ENCODE measurements at places on chromosomes 3 and 15.

DNA sequence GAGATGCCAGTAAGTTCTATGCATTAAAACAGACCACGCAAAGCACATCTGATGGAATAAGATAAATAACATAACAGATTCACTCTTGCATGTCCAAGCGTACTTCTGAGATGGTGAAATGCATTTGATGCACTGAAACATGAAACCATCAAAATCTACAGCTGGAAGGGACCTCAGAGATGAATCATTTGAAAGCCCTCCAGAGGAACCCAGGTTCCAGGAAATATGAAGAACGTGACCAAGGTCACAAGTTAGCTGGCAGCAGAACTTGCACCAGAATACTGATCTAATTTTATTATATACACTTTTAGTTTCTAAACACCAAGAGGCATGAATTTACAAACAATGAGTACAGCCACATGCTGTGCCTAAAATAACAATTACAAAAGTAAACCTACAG is 957.1 kb downstream of the FHIT start:
- DNase-seq = no peak

DNA sequence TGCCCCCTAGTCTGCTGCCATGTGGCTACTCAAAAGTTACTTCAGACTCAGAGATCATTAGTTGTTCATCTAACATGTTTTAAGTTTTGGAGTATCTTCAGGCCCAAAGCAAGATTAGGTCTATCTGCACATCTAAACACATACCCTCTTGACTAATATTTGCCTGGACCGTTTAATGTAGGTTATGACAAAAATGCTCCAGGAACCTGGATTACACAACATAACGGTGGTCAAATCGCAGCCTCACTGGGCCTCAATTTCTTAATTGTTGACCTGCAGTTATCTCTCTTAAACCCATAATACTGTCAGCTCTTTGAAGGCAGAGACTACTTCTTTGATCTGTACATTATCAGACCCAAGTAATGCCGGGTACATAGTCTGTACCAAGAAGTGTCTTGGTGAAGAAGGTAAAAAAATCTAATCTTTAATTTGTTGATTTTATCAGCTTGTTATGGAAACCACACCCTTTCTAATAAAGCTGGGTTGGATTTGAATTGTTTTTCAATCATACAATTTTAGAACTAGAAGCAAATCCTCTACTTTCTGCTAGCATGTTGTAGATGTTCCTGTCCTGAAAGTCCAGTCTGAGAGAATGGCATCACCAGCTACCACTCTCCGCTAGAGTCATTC is 3.6 kb downstream of the SNRK start:
- no peak for DNase-seq

- DNase-seq = no peak
Measured at GRCh38 chr3:189507856-189508255, 123.3 kb upstream of the TP63 start.

- no peak for DNase-seq
Measured at GRCh38 chr3:137110392-137110996, 152.7 kb downstream of the IL20RB start.

DNA sequence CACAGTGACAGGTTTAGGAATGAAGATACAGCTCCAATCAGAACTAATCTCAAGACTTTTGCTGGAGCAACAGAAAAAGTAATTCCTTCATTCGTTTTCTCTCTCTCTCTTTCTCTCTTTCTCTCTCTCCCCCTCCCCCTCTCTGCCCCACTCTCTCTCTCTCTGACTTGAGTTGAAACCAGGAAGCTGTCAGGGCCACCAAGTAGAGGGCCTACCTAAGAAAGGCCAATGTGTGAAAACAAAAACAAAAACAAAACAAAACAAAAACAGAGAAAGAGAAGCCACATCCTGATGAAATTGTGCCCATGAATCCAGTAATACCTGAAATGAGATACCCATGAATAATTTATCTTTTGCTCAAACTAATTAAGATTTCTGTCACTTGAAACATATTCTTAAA is 72.9 kb downstream of the ATP8B4 start:
- no peak for DNase-seq

DNA sequence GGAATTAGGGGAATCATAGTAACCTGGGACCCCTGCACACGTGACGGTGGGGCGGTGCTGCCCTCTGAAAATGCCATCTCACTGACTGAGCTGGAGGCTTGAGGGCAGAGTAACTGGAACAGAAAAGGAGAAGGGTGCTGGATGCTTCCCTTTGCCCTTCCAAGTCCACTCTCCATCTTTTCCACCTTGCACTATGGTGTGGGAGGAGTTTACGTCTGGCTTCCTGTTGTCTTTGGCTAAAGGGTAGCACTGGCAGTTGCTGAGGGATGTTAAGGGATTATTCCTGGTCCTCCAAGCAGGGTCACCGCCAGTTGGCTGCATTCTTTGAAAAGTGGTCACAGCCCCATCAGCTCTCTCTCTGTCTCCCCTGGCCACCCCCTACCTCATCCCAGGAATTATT is 129.4 kb upstream of the SNTN start:
- DNase-seq = no peak

DNA sequence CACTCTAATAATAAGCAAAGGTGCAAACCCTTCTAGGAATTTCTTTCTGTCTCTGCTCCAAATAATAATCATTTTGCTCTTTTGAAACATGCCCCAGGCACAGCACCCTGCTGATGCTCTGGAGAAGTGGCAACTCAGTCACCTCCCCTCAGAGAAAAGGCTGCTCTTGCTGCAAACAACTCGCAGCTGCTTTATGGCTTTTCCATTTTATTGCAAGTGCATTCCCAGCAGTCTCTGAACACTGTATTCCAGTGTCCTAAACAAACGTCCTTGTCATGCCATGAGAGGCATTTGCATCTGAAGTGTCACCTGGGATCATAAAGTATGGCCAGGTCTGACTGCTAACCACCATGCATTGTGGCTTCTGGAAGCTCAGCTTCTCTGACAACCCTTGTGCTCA is 358.1 kb upstream of the TRIM42 start:
- no peak for DNase-seq

GRCh38 chr3:177071496-177072156 is 125.7 kb downstream of the TBL1XR1 start:
- no peak for DNase-seq

GRCh38 chr3:24522146-24522579 is 27.5 kb upstream of the THRB start:
- DNase-seq = no peak

DNA sequence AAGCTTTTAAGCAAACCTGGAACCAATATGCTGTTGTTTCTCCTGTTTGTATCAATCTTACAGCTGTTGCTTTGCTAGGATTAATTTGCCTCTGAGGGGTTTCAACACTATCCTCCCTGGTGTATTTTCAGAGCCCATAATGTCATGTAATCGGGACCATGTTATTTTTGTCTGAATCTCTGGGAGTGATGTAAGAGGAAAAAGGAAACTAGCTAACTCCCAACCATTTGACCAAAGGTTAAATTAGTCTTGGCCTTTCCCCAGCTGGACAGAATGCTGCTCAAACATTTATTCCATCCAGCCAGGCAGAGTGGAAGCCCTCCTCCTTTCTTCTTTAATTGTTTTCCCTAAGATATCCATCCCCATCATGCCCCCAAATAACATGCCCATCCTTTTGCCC is 142.2 kb downstream of the ALDH1A2 start:
- DNase-seq = no peak

DNA sequence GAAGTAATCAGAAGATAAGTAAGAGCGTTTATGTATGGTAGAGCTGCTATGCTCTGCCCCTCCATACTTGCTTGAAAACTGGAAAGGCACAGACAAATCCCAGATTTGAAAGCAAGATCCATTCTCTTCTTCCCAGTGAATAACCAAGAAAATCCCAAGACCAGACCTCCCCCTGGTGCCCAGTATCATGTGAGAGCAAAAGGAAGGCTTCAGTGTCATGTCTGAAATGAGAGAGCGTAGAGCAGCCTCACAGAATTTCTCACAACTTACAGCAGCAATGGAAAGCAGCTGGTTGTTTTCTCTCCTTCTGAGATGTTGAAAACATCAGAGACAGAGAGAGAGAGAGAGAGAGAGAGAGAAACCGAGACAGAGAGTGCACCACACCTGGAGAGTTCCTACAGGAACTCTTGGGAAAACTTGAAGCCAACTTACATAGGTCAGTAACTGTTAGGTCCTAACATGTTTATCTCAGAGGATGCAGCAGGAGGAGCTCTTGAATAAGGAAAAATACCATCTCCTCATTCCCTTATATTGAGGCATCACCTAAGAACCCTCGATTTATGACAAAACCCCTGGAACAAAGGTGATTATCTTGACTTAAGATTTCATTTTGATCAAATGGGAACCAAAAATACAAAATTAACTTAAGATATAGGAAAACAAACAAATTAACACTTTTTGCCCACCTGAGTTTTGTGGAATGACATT is 273.3 kb downstream of the NSUN3 start:
- no peak for DNase-seq

GRCh38 chr3:110165370-110165743 is 828.0 kb upstream of the DPPA4 start:
- DNase-seq = no peak

DNA sequence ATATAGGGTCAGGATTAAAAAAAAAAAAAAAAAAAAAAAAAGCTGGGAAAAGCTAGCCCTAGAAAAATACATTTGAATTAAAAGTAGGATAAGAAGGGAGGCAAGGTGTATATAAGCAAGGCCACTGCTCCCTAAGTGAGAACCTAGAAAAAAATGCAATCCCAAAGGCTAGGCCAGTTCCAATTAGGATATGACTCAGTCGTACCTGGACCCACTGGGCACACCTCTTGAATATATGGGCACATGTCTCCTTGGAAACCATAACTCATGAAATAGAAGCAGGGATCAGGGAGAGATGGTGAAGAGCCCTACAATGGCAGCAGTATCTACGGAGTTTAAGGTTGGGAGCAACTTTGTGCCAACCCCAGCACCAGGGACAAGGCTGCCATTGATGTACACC is 314.1 kb upstream of the IL12A start:
- DNase-seq = no peak

DNA sequence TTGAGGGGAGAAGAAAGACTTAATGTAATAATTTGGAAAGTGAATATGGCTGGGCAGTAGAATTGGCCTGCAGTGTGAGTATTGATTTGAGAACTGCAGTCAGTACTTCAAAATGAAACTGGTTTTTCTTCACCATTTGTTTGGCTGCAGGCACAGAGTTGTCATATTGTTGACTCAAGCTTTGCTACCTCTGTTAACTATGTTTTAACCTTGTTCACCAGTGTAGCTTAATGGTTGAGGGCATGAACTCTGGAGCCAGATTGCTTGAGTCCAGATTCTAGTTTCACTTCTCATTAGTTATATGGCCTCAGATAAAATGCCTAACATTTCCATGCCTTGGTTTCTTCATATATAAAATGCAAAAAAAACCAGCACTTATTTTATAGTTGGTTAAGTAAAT is 64.1 kb downstream of the CFAP44 start:
- DNase-seq = no peak

GRCh38 chr3:74592359-74592758 is 22.1 kb downstream of the CNTN3 start:
- DNase-seq = no peak

DNA sequence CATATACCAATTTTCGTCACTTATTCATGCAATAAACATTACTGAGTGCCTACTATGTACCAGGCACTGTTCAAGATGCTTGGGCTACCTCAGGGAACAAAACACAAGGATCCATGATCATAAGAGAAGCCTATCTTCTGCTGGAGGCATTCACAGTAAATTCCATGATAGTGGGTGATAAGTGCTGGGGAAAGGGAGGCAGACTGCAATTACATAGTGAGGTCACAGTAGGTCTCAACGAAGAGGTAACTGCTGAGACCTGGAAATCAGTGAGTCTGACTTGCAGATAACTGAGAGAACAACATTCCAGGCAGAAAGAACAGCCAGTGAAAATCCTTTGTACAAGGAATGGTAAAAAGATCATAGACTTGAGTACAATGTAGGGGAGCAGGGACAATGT is 33.6 kb downstream of the RAF1 start:
- no peak for DNase-seq

- DNase-seq = no peak
Measured at GRCh38 chr3:18127174-18127858, 297.8 kb downstream of the SATB1 start.

- DNase-seq = no peak
Measured at GRCh38 chr3:130935761-130936492, 42.0 kb downstream of the ATP2C1 start.

- no peak for DNase-seq
Measured at GRCh38 chr15:74022706-74023470, 28.4 kb downstream of the PML start.

DNA sequence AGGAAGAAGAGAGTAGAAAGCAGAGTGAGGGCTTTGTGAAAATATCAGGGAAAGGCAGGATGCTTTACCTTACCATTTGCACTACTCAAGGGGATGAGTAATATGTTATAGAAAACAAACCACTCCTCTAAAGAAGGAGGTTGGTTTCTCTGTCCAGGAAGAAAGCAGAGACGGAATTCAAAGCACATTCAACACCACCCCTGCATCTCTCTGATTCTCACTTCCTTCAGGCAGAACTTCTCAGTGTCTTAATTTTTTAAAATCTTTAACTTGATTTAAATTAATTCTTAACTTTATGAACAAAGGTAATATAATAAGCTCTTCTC is 82.4 kb downstream of the NR2F2 start:
- no peak for DNase-seq

DNA sequence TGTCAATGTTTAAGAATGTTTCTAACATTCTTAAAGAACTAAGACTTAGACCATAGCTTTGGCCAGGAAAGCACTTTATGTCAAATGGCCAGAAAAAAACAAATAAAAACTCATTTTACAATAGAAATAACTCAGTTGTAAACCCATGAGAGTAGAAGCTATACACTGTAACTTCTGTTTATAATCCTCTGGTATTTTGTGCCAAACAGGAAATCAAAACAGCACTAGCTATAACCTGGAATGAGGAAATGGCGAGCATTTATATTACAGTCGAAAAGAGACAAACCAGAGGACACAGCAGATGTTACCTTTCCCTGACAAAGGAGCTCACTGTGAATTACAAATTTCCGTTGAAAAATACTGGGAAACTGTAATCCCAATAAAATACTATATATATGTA is 10.3 kb downstream of the GK5 start:
- no peak for DNase-seq

- DNase-seq = no peak
Measured at GRCh38 chr15:47813748-47814384, 96.6 kb downstream of the SEMA6D start.

- DNase-seq = no peak
Measured at GRCh38 chr3:150412561-150413231, 4.6 kb downstream of the TSC22D2 start.

- DNase-seq = peak; percentile 2
Measured at GRCh38 chr15:56242576-56243162, 1.0 kb downstream of the RFX7 start.

- no peak for DNase-seq
Measured at GRCh38 chr3:169658311-169658931, 5.1 kb downstream of the MECOM start.

GRCh38 chr3:45125550-45126026 is 20.6 kb downstream of the CDCP1 start:
- DNase-seq = no peak

DNA sequence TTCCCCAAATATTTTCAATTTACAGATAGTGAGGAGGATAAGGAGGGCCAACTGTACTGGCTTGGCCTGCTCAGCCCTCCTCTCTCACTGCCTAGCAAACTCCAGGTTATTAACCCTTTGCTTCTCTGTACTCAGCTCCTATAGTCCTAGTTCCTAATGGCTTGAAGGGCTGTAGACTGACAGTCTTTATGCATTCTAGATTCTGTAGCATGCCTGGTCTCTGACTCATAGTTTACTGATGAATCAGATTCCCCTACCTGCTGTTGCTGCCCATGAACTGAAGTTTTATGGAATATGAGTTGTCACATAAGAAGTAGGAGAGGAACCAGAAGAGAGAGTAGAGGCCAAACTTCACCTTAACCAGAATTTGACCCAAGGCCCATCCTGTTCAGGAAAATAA is 27.1 kb upstream of the MAP3K13 start:
- DNase-seq = no peak

- DNase-seq = no peak
Measured at GRCh38 chr3:131821191-131821762, 213.5 kb downstream of the CPNE4 start.

Data from stimulated activated CD4-positive, alpha-beta T cell treated with anti-CD3 and anti-CD28 coated beads, Interleukin-2, amount 100 ng/mL, for 48 hours (primary cell).